ENCODE measurements at places on chromosomes 1 and 21. TPM values are rescaled to one million over a fixed set of nuclear protein-coding genes. Genes with fewer than 3 reads are reported as not detected.

The OR2T35 gene
- not detected for polyA plus RNA-seq

The KRTAP13-2 gene
- not detected for polyA plus RNA-seq

The VSIG8 gene
- polyA plus RNA-seq = not detected

DNA sequence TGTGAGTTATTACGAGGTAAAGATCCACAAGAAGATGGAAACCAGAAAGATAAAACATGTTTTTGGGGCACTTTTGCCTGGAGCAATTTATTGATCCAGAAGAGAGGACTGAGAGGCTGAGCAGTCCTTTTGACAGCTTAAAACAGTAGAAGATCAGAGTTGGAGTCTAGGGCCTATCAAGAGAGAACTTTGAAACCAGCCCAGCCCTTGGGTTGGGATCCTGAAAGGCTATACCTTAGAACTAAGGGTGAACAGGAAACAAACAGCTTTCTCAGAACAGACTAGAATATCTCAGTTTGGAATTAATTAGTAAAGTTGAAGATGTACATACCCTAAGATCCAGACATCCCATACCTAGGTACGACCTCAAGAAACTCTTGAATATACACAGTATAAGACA, 89.6 kb downstream of the ZZZ3 start:
- no peak for DNase-seq

DNA sequence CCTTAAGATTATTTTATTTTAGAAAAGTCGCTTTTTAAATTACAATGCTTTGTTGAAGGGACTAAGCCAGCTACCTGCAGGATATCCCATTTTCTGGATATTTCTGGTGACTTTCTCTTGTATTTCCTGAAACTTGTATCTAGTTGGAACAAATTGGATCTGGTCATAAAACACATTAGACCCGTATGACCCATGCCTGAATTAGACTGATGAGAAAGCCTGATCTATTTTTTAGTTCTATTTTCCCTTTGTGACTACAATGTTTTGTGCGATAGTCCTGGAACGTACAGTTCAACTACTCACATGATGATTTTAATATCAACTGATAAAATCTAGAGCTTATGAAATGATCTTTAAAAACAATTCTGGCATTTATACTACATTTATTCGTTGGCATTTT, 151.8 kb downstream of the RHOU start:
- DNase-seq = no peak

DNA sequence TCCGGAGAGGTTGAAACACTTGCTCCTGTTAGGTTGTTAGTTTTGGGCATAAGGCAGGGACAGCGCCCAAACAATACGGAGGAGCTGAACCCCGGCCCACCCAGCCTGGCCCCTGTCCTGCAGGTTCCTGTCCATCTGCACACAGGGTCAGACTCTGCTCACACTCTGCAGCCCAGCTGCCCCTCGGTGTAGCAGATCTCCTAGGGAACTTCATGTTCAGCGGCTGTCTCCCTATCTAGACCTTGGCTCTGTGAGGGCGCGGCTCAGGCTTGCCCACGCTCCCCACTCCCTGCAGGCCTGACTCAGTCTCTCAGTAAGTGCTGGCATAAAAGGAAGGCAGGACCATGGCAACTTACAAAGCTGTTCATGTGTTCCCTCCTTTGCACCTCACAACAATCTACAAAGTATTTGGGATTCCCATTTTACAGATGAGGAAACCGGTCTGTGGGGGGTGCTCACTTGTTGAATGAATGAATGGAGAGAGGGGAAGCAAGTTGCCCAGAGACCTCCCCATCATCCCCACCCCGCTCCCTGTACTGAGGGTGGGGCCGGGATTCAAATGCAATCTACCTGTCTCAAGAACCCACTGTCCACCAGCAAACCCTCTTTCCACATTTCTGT, 26.2 kb downstream of the ACOT11 start:
- DNase-seq = no peak

- no peak for DNase-seq
Observed at GRCh38 chr1:72526926-72527325, 244.6 kb upstream of the NEGR1 start.

- DNase-seq = no peak
Observed at GRCh38 chr1:68379085-68379478, 70.7 kb downstream of the RPE65 start.

- peak; percentile 74 for DNase-seq
Observed at GRCh38 chr1:116345843-116346242, 27.2 kb upstream of the ATP1A1 start.

All from CD4-positive, alpha-beta memory T cell (primary cell).